Kidney tubule cell (primary cell): ENCODE measurements at places on chromosomes 1 and 21.

GRCh38 chr1:39369565-39369964 lies 121.9 kb upstream of the BMP8A start:
- DNase-seq, result no peak

- DNase-seq, result no peak
These were observed 60.1 kb downstream of the EPB41 start for GRCh38 chr1:28974432-28974831.

DNA sequence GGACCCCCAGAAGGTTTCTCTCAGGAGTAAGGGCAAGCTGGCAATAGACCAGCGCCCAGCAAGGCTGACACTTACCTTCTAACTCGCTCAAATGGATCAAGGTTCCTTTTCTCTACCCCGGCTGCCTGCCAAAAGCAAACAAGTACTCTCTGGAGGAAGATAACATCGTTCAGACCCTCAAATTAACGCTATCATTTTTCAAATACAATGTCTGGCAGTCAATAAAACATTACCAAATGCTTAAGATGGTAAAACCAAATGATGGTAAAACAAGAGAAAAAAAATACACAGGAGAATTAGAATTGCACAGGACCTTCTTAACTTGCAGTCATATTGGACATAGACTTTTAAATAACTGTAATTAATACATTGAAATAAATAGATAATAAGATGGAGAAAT lies 148.1 kb downstream of the SPATA46 start:
- no peak for DNase-seq

GRCh38 chr1:225973158-225973557 lies 26.0 kb downstream of the SDE2 start:
- peak; percentile 65 for DNase-seq

DNA sequence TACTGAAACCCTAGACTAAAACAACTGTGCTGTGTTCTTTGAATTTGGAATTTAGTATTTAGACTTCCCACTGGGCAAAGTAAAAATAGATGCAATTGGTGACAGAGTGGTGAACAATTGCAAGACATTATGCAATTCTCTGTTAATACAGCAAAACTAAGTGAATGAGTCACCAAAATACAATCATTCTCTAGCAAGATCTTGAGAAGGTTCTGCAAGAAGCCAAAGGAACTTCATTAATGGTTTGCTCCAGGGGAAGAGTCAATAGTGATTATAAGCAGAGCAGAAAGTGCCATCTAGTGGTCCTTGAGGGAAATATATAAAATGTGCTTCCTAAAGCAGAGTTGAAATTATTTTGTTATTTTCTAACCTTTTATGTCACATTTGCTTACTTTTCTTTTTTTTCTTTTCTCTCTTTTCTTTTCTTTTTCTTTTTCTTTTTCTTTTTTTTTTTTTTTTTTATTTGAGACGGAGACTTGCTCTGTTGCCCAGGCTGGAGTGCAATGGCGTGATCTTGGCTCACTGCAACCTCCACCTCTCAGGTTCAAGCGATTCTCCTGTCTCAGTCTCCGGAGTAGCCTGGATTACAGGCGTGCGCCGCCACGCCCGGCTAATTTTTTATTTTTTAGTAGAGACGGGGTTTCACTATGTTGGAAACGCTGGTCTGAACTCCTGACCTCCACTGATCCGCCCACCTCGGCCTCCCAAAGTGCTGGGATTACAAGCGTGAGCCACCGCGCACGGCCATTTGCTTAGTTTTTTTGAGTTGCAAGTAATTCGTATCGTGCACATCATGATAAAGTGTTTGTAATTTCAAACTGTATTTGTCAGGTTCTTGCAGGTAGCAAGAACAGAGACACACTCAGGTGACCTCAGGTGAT lies 99.2 kb downstream of the CTH start:
- peak; percentile 92 for DNase-seq

- no peak for DNase-seq
These were observed 469.2 kb downstream of the SMYD3 start for GRCh38 chr1:246037832-246038231.

DNA sequence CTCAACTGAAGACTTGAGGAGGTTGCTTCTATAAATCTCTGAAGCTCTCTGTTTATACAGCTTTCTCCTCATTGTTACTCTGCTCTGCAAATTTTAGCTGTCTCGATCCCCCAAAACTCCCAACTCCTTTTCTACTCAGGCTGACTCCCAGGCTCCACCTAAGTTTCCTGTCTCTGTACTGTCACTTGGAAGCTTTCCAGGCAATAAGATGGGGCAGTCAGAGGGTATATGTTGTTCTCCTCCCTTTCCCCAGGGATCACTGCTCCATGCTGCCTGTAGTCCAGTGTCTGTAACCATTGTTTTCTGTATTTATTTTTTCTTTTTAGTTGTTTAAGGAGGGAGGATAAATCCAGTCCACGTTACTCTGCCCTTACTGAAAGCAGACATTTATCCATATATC lies 13.4 kb downstream of the TSNAX start:
- no peak for DNase-seq

DNA sequence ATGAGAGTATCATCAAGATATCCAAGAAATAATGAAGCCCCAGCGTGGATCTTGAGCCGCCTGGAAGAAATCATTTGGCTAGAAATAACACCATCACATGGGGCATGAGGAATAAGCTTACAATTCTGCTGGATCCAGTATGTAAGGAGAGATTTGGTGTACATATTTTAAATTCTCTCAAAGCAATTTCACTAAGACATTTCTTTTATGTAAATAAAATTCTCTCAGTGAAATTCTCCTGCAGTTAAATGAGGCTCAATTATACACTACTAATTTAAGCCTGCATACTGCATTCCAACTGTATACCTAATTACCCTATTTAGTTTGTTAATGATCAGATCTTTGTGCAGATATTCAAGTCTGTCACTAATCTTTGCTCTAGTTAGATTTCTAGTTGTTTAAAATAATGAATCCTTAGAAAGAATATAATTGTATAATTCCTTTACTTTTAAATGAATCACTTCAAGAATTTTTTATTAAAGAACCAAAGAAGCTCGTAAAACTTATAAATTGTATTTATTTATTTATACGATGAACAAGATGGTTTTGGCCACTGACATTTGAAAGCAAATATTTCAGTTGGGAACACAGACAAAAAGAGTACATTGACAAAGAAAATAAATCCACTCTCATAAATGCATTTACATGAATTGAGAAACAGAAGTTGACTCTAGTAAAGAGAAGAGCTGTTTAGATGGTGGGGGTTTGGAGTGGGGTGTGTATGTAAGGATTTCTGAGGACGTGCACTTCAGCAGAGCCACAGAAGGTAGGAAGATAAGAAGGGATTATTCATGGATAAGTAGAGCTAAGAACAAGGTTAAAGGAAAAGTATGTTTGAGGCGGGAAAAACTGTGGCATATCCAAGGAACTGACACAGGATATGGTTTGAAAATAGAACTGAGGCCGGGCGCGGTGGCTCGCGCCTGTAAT lies 466.8 kb downstream of the DSCAM start:
- DNase-seq, result no peak
